ENCODE measurements at places on chromosomes 11 and 22.

GRCh38 chr11:73281796-73282660, 9.9 kb downstream of the P2RY6 start:
- DNase-seq: no peak

DNA sequence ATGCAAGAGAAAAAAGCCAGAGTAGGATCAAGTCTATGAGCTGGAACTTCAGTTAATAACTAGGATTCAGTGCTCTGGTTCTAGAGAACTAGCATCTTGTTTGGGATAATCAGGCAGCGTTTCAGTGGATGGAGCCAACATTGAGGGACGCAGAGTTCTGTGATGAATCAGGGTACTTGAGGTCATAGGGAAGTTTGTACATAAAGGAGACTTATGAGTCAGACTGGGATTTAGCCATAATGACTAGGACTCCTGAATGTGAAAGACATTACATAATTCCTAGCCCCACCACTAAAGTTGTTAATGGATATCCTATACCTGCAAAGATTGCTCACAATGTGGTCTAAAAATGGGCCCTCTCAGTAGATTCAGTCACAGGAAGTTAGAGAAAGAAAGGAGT, 6.8 kb downstream of the SLN start:
- DNase-seq: no peak

DNA sequence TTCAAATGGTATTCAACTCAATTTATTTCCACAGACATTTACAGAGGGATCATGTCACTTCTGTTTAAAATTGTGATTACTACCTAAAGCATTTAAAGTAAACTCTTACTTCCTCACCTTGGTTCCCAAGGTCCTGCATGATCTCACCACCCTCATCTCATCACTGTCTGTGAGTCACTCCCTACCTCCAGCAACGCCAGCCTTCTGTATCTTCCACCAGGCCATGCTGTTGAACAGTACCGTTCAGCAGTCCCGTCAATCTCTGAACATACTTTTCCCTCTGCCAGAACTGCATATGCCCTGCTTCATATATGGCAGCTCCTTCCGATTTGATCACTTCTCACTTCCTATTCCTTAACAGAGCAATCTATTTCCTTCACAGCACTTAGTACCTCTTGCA, 2.0 kb downstream of the FBXO3 start:
- no peak for DNase-seq

- DNase-seq: no peak
Measured at GRCh38 chr11:34552270-34552669, 38.7 kb upstream of the ELF5 start.

- DNase-seq: peak; percentile 77
Measured at GRCh38 chr11:71489311-71490043, 36.5 kb downstream of the NADSYN1 start.

- no peak for DNase-seq
Measured at GRCh38 chr11:14577292-14577691, 57.1 kb upstream of the PSMA1 start.

Data from stimulated activated CD4-positive, alpha-beta T cell treated with anti-CD3 and anti-CD28 coated beads, Interleukin-2, amount 100 ng/mL, for 24 hours (primary cell).